ENCODE measurements at places on chromosomes 3 and 15.

DNA sequence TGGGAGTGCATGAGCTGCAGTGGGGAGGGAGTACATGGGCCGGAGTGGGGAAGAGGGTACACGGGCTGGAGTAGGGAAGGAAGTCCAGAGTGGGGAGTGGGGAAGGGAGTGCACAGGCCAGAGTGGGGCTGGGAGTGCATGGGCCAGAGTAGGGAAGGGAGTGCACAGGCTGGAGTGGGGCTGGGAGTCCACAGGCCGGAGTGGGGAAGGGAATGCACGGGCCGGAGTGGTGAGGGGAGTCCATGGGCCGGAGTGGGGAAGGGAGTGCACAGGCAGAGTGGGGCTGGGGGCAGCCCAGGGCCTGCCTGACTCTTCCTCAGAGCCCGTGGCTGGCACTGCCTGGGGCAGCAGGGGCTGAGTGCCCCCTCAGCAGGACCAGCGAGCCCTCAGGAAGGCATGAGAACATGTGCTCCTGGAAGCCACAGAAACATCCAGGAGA, 40.7 kb downstream of the KLF15 start:
- no peak for DNase-seq

- DNase-seq, result peak; percentile 99
Measured at GRCh38 chr3:10845001-10845761, 29.2 kb downstream of the SLC6A11 start.

DNA sequence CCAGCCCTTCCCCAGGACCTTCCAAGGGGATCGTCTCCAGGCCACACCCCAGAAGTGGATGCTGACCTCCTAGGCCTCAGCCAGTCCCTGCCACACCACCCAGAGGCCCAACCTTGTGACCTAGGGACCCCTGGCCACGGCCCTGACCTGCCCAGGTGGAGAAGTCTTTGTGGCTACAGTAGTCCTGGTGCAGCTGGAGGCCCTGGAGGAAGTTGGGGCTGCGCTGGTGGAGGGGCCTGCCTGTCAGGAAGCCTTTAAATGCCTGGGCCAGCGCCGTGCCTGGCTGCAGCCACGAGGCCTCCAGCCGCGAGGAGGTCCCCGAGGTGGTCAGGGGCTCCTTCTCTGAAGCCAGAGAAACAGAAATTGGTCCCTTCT, 23.4 kb downstream of the PLA2G4D start:
- no peak for DNase-seq

- DNase-seq, result no peak
Measured at GRCh38 chr3:191085091-191085490, 114.0 kb upstream of the OSTN start.

DNA sequence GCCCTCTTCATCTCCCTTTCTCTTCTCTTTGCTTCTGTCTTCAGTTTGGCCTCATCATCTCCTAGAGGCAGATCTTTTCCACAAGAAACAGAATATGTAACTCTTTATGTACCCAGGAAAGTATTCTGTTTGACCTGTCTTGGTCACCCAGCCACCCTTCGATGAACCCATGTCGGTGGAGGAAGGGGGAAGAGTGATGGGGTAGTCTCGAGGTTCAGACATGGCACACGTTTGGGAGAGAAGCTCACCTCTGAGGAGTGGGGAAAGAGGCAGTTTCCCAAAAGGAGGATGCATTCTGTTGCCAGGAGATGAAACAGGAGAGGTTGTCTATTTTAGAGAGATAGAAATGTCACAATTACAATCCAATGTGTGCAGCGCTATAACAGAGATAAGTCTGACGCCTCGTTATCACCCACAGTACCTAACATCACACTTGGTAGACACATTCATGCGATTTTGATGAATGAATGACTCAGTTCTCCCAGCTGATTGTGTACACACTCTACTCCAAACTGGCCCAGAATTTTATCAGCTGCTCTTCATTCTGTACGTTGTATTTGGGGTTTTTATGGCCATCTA, 722 bp upstream of the CCDC50 start:
- DNase-seq, result no peak

- no peak for DNase-seq
Measured at GRCh38 chr15:82580713-82581112, 40.5 kb upstream of the RPS17 start.

DNA sequence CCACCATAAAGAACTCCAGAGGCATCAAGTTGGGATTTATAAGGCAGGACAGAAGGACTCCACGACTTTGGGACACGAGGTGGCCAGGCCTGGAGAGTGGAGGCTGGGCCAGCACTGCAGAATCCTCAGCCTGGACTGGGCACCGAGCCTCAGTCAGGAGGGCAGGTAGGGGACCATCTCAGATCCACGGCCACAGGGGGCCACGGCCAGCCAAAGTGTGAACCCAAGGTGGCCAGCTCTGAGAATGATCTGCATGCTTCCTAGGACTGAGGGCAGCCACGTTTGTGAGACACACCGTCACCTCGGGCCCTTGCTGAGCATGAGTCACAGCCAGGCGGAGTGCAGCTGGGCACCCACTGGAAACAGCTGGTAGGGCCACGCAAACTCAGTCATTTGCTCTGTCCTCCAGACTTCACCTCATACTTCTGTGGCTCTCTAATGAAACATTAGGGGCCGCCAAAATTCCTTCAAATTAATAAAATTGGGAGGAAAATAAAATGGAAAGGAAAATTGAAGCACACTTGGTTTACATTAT, 65.8 kb downstream of the CTNNB1 start:
- DNase-seq, result no peak

- no peak for DNase-seq
Measured at GRCh38 chr3:193134856-193135255, 106.2 kb upstream of the PLAAT1 start.

- DNase-seq, result no peak
Measured at GRCh38 chr3:29373131-29373680, 92.3 kb downstream of the RBMS3 start.

GRCh38 chr15:72992841-72993252, 59.4 kb upstream of the NEO1 start:
- no peak for DNase-seq

DNA sequence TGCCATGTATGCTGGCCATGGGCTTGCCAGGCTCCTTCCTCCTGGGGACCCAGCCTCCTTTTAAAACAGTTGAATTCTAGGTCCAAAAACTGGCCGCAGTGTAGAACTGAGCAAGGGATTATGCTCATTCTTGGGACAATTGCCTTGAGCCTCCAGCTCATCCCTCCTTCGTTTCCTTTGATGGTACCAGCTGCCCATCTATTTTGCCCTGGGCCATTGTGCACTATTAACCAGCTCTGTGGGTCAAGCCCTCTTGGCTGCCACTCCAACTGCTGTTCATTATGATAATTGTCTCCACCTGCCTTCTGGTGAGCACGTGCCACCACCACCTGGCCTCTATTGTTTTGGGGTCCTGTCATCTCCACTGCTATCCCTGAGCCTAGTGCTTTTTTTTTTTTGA, 75.8 kb upstream of the SYN2 start:
- no peak for DNase-seq

DNA sequence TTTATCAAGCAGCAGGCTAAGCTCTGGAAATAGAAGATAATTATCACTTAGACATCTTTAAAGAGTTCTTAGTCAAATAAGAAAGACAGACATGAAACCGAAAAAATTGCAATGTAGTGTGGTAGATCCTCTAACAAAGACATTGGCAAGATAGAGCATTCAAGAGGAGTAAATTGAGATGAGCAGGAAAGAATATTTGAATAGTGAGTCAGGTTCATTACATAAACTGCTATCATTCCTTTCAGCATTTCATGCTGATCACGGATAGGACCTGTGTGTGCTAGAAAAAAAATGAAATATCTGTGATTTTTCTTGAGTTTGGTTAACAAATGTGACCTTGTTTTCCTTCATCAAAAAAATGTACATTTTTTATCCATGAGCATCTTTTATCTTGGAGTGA, 460.9 kb downstream of the OTOL1 start:
- DNase-seq, result no peak

DNA sequence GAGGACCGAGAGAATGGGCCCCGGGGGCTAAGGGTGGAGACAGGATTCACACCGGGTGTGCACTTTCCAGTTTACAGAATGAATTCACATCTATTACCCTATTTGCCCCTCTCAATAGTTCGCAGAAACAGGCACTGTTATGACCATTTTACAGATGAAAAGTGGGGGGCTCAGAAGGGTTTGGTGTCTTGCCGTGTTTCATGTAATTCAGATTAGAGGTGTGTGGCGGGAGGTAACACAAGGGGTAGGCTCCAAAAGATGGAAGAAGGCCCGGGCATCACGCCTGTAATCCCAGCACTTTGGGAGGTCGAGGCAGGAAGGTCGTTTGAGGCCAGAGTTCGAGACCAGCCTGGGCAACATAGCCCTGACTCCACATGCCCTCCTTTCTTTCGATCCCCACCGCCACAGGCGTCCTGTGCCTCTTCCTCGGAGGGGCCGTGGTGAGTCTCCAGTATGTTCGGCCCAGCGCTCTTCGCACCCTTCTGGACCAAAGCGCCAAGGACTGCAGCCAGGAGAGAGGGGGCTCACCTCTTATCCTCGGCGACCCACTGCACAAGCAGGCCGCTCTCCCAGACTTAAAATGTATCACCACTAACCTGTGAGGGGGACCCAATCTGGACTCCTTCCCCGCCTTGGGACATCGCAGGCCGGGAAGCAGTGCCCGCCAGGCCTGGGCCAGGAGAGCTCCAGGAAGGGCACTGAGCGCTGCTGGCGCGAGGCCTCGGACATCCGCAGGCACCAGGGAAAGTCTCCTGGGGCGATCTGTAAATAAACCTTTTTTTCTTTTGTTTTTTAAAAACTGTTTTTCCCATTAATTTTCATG, 3.4 kb downstream of the DUOXA2 start:
- DNase-seq, result no peak

DNA sequence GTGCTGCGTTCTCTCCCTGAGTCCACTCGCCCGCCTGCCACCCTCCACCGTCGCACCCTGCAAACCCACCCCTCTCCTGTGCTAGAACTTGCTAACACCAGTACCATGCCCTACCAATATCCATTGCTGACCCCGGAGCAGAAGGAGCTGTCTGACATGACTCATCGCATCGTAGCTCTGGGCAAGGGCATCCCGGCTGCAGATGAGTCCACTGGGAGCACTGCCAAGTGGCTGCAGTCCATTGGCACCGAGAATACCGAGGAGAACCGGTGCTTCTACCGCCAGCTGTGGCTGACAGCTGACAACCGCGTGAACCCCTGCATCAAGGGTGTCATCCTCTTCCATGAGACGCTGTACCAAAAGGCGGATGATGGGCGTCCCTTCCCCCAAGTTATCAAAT, 4.9 kb upstream of the ALAS1 start:
- DNase-seq, result no peak

- DNase-seq, result peak; percentile 41
Measured at GRCh38 chr15:34365091-34365825, 1.7 kb downstream of the LPCAT4 start.

DNA sequence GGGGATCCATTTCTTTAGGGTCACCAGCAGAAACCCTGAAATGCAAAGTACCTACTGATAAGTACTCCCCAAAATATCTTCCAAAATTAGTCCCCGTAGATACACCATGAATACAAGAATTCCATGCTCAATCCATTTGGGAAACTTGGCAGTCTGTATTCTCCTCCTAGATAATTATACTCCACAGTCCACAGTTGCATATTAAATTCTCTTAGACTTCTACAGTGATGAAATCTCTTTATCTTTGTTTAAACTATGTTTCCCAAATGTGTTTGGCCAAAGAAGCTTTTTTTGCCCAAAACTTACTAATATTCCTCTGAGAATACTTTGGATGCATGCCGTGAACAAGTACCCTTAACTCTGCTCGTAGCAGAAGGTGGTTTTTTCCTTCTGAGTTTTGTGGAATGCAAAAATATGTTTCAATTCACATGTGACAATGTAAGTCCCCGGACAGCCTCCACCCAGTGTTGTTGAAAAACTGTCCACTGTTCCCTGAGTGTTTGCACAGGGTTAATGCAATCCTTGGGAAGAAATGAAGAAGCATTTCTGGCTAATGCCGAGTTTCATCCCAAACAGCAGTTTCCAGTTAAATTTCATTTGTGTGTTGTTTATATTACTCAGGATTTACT, 126.7 kb downstream of the ARNT2 start:
- no peak for DNase-seq

Measured in MV-4-11 (cell line).